Inflammatory macrophage treated with lipopolysaccharide for 4 hours (primary cell): ENCODE measurements at places on chromosomes 1 and 21.

DNA sequence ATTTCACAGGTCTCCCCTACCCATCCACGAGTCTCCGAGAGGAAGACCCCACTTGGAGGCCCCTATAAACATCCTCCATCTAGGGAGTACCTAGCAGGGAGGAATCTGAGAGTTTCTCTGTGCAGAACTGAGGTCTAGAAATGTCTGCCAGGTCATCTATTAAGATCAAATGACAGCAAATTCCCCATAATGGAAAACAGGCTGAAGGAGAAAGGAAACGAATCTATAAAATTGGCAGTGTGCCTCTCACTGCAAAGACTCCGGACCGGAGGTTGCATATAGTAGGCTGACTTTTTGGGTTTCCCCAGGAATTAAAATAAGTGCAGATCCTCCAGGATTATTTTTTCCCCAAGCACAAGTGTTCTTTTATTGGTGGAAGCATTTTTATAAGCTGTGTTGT is 57.7 kb downstream of the NMNAT2 start:
- DNase-seq, result no peak

DNA sequence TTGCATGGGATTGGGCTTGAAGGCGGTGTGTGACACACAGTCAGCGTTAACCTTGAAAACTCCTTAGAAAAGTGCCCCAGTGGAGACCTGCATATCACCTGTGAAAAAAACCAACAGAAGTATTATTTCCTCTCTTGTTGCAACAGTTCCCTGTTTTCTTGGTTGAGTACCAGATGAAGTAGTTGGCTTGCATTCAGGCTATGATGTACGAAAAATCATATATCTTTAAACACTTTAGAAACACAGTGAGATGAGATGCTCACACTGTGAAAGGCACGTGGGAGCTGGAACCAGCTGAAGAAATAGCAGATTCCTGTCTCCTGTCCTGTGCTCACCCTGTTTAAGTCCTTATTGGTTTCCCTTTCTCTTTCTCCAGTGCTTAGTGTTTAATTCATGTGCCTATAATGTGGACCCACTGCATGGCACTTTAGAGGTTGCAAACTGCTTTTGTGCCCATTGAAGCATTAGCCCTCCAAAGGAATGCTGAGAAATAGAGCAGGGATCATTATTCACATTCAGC is 2.8 kb downstream of the CAMK1G start:
- DNase-seq, result peak; percentile 23

- no peak for DNase-seq
Observed at GRCh38 chr1:175390081-175390481, 197.5 kb upstream of the KIAA0040 start.

DNA sequence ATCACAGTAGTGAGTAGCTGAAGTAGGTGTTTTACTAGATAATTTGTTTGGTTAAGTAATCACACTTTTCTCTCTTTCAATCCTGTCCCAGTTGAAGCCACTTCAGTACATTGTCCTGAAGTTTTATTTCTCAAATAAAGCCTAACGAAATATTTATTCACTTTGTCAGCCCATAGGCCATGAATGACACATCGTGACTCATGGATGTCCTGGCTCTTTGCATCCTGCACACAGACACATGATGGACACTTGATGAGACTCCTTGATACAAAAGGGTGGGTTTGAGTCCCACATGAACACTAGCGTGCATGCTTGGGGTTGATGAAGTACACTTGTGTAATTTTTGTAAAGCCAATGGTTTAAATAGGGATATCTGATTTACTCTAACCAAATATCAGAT is 22.7 kb upstream of the LAMC2 start:
- no peak for DNase-seq

GRCh38 chr1:209305221-209305954 is 278.1 kb upstream of the CAMK1G start:
- no peak for DNase-seq

GRCh38 chr21:45901061-45901690 is 80.4 kb upstream of the COL6A1 start:
- DNase-seq, result no peak

DNA sequence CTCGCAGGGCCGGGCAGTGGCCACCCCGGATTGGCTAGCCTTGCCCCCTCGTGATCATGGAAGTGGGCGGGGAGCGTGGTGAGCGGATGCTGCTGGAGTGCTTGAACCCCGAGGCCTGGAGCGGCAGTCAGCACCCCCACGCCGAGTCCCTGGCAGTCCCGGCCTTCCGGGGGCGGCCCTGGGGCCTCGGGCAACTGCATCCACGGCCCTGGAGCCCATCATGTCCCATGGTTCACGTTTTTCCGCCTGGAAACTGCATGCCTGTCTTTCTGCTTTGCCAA is 45.6 kb downstream of the CDC7 start:
- no peak for DNase-seq

DNA sequence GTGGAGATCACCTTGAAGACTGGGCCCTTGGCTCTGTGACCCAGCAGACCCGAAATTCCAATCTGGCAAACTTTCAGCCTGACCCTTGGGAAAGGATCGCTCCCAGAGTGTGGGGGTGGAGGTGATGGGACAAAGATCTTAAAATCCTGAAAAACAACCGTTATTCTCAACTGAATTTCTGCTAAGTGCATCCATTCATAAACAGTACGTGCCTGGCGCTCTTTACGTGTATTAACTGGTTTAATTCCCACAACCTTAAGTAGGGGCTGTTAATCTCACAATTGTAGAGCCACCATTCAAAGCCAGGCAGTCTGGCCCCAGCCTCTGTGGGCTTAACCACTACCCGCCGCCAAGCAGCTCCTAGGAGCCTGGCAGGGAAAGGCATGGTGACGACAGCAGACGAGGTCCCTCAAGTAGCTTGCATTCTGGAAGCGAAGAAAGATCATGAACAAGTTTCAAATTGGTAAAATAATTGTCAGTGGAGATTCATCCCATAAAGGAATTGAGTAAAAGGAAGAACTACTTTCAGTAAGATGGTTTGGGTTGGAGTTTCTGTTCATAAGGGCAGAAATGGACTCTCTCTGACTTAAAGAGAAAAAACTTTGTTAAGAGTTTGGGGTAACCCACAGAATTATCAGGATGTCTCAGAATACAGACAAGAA is 11.4 kb upstream of the RGS16 start:
- no peak for DNase-seq

DNA sequence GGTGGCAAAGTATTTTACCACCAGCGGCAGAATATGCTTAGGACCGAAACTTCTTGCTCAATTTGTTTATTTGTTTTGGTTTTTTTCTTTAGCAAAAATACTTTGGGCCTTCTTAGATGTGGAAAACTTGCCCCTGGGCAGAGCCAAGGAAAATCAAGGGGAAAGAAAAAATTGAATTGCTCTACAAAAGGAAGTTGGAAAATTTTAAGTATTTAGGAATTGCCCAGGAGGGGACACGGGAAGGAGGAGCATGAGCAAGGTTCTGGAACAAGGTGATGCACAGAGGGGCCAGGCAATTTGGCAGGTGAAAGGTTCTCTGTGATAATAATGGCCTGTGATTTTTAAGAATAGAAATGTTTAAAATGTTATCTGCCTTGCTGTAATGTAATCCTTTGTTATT is 28.6 kb downstream of the SGIP1 start:
- no peak for DNase-seq

DNA sequence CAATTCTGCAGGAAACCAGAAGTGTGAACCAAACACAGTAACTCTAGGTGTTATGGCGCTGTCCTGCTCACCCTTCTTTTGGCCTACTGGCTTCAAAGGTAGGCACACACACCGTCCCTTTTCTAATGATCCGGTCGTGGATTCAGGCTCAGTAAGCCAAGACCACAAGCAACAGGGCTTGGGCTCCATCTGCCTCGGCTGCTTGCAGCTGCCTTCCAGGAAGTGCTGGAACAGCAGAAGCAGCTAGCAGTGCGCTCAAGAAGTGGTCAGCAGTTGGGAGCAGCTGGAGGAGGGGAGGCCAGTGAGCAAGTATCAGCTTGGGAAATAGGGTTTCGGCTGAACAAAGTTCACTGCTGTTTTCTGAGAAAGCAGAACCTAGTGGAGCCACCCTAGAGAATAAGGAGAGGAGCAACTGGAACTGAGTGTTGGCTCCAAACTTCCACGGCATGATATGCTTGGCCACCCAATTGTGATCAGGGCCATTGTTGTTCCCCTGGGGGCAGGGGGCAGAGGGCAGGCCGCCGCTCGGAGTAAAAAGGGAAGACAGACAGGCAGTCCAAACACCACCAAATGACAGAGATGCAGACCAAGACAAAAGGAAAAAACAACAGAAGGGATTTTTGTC is 173.4 kb downstream of the TOMM20 start:
- peak; percentile 92 for DNase-seq

DNA sequence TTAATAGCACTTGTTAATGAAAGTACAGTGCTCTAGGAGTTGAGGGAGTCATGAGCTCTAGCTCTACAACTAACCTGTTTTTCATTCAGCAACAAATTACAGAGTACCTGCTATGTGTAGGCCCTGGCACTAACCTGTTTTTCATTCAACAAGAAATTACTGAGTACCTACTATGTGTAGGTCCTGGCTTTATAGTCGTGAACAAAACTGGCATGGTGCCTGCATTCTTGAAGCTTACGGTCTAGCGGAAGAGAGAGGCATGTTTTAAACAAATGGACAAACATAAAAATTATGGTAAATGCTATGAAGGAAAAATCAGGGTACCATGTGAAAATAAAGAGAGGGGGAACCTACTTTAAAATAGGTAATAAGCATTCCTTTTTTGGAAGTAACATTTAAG is 2.2 kb upstream of the UBAP2L start:
- DNase-seq, result no peak

GRCh38 chr1:237186675-237187074 is 144.7 kb downstream of the RYR2 start:
- no peak for DNase-seq

DNA sequence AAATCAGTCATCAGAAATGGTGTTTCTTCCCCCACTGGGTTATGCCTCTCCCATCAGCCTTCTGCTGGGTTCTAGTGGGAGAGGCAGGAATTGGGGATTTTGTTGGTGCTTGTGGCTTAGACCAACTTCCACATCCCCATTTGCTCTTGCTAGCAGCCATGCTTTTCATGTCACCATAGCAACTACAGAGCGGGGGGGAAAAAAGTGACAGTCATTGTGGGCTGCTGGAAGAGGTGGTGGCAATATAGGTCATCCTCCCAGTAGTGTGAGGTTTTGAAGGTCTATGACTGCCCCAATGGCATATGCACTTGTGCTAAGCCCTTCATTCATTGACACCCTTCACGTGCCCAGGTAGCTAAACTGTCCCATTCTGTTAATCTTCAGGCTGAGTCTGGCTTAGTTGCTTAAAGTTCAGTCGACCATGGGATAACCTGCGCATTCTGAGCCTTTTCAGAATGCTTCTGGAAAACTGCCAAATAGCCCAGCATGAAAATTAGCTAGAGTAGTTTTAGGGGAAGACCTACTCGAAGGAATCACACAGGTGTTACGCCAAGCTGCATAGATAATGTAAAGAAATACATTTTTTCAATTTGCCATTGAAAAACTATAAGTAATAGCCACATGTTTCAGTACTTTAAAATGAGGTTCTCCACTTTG is 53.7 kb upstream of the ZNF326 start:
- peak; percentile 79 for DNase-seq

DNA sequence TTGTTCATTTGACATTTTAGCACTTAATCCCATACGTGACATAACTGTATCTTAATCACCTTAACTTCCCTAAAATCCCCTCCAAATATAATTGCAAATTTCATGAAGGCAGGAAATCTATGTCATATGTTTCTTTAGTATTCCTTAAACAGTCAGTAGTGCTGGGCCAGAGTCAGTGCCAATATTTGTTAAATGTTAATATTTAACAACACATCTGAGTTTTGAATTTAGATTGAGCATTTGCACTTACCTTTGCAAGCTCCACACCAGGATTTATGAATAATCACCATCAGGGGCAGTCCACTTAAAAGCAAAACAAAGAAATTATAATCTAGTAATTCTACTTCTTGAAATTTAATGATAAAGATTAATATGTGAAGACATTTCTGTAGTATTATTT is 5.3 kb downstream of the KTI12 start:
- peak; percentile 2 for DNase-seq

DNA sequence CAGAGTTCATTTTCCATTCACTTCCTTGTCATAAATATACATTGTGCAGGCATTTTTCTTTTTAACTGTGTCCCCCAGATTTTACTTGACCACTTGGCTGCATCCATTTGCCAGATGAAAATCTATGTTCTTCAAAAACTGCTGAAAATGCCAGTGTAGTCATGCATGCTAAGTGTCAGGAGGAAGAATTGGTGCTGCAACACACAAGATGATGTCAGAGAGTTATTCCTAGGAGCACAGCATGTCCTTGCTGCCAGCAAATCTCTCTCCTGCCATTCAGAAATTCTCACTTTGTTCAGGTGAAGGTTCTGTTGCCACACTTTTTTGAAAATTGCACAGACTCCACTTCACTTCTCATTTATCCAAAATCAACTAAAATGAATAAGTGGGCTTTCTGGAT is 106.4 kb upstream of the MAGI3 start:
- DNase-seq, result no peak

DNA sequence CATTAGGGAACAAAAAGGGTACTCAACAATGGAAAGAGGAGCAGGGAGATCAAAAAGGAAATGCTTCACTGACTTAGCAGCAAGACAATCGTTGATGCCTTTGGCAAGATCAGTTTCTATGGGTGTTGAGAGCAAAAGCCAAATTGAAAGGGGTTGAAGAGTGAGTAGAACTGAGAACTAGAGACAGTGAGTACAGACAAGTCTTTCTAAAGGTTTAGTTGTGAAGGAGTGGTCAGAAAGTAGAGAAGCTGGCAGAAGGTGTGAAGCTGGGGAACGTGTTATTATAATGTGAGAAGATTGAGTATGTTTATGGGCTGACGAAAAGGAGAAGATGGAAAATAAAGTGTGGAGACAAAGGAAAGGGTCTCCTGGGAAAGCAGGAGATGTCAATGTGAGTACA is 221.2 kb upstream of the USP25 start:
- DNase-seq, result no peak

- no peak for DNase-seq
Observed at GRCh38 chr1:14889825-14890440, 263.6 kb upstream of the TMEM51 start.

DNA sequence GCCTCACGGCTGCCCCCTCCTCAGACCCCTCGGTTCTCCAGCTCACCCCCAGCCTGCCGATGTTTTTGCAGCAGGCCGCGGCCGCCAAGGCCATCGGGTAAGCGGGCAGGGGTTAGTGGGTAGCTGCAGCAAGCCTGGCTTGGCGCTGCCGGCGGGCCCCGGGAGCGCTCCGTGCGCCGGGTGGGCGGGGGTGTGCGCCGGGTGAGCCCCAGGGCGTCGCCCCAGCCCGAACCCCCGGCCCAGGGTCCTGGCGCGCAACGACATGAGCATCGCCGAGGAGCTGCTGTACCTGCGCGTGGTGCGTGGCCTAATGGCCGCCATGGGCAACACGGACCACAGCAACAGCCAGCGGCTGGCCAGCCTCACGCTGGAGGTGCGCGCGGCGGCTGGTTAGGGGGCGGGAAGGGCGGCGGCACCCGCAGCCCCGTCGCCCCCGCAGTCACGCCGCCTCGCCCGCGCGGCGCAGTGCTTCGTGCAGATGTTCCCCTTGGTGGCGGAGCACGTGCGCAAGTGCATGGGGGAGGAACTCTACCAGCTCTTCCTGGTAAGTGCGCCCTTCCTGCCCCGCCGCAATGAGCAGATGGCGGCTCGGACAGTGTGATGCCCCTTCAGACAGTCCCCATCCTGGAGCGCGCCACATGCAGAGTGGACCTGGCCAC is 6.5 kb downstream of the RNU5D-1 start:
- DNase-seq, result no peak

GRCh38 chr1:241715956-241716355 is 63.9 kb downstream of the WDR64 start:
- DNase-seq, result no peak
